ENCODE measurements at places on chromosomes 1 and 21.

DNA sequence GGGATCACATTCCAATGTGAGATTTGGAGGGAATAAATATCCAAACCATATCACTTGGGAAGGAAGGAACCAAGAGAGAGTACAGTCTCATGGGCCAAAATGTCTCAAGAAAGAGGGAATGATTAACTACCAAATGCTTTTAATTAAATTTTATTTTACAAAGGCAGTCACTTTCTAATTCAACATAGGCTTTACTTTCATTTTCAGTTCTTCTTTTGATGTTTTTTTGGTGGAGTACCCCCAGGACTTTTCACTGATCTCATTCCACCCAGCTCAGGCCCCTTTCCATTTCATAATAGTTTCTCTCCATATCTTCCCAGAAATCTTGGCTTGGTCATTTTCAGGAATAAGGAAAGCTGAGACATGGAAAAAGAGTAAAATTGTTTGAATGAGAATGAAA is 5.1 kb upstream of the SLAMF7 start:
- DNase-seq = no peak

DNA sequence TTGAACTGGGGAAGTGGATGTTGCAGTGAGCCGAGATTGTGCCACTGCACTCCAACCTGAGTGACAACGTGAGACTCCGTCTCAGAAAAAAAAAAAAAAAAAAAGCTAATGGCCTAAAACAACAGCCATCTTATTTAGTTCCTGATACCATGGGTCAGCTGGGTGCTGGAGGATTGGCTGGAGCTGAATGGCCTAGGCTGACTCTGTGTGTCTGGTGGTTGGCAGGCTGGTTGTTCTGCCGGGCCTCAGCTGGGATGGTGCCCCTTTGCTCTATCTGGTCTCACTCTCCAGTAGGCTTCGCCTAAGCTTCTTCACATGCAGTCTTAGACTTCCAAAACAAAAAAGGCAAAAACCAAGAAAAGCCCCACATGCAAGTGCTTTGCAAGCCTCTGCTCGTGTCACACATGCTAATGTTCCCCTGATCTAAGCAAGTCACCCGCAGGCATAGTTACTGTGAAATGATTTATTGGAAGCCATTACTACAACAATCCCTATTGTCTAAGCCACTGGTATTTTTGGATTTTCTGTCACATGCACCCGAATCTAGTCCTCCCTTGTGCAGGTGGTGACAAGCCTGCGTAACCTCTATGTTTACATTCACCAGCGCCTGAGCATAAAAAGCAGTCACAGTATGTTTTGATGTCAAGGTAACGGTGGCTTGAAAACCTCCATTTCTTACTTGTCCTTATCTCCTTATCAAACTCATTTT is 39.6 kb upstream of the KANK4 start:
- no peak for DNase-seq

DNA sequence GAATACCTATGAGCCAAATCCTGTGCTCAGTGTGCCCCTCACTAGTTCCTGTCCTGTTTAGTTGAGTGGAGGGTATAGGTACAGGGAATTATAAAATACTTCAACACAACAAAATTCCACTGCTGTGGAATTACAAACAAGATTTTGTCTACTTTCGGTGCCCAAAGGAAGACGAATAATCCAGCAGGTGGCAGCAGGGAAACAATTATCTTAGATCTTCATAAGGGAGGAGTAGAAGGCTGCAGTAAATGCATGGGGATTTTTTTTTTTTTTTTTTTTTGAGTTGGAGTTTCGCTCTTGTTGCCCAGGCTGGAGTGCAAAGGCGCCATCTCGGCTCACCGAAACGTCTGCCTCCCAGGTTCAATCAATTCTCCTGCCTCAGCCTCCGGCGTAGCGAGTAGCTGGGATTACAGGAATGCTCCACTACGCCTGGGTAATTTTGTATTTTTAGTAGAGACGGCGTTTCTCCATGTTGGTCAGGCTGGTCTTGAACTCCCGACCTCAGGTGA is 2.0 kb upstream of the PIP5K1A start:
- DNase-seq = peak; percentile 75

DNA sequence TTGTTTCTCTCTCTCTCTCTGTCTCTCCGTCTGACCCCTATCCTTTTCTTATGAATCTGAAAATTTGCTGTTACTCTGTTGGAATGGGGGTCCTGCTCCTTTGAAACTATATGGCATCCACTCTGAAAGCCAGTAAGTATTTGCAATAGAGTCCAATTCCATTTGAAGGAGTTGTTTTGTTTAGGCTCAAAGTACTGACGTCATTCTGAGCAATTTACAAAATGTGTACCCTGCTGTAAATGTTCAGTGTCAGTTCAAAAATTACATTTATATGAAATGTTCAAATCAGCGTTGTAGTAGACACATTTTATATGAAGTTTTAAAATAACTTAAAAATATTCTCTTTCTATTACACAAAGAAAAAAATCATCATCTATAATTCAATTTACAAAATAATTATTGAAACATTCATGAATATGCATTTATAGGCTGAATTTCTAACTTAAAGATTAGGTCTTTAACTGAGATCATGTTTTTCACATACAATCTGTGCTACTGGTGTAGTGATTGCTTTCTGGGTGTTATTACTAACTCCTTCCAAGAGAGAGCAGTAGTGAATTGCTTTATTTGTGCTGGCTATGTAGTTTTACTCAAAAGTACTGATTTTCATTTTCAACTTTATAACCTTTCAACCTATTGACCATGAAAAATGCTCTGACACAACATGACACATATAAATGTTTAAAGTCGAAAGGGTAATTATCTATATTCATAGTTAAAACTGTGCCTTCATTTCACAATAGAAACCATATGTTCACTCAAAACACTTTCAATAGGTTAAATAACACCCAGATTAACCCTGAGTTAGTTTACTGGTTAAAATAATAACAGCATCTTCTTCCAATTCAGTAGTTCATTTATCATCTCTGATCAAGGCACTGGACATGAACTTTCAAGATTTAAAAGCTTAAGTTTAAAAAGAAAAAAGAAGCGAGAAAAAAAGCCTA is 253.1 kb upstream of the ADGRL4 start:
- no peak for DNase-seq

- peak; percentile 49 for DNase-seq
Observed at GRCh38 chr1:159921251-159921650, 4.1 kb downstream of the TAGLN2 start.

DNA sequence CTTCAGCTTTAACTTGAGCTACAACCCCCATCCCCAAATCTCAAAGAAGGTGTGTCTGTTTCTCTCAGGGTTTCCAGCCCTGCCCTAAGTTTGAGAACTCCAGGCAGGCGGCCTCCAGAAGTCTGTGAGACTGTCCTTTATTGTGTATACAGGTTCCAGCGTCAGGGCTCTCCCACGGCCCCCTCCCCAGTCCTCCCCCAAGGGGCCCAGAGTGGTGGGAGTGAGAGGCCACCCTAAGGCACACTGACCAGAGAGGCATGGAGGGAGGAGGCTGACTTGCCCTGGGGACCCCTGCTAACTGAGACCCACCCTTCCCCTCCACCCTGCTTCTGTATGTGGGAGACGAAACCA is 4.0 kb downstream of the HSPB7 start:
- DNase-seq = no peak

DNA sequence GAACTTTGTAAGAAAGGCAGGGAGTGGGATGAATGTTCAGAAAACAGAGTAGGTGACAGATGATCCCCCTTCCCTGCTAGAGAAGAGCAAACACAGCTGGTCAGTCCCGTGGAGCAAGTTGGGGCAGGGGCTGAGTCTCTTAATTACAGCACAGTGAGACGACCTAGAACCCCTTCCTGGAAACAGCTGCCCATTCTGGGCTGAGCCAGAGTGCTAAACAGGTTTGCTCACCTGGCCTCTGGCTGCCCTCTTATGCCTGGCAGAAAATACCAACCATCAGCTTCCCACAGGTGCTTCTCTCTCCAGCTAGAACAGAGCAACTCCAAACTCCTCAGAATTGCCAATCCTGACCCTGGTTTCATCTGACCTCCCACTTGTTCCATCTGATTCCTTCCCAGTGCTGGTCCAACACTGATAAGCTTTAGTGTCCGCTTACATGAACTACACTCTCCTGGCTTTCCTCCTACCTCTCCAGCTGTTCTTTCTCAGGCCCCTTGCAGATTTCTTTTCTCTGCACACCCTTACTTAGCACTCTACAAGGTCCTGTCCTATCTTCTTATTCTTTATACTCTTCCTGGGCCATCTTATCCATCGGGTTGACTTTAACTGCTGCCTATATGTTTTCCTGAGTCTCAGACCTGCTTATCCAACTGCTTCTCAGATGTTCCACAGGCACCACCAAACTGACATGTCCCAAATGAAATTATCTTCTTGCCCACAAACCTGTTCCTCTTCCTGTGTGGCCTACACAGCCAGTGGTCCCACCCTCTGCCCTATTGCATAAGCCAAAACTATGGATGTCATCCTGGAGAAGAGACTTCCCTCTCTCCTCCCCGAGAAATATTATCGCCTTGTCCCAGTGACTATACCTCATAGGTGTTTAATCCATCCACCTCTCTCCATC is 22.6 kb upstream of the COL9A2 start:
- no peak for DNase-seq

- DNase-seq = no peak
Observed at GRCh38 chr1:30962609-30963508, 54.3 kb upstream of the SDC3 start.

DNA sequence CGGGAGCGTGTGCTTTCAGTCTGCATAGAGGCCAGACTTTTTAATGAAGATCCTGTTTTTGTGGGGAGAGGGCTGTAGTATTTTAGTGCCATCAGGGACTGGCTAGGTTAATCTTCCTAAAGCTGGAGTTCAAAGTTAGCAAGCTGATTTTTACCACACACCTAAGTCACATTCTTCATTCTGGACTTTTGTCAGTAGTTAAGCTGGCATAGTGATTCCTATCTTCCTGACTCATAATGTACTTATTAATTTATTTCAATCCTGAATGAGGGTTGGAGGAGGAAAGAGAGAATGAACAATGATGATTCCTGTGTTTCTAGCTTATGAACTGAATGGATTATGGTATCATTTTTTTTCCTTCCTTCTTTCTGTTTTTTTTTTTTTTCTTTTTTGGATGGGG is 24.9 kb upstream of the ZNF644 start:
- no peak for DNase-seq

GRCh38 chr1:36588972-36589371 is 106.3 kb upstream of the CSF3R start:
- no peak for DNase-seq

DNA sequence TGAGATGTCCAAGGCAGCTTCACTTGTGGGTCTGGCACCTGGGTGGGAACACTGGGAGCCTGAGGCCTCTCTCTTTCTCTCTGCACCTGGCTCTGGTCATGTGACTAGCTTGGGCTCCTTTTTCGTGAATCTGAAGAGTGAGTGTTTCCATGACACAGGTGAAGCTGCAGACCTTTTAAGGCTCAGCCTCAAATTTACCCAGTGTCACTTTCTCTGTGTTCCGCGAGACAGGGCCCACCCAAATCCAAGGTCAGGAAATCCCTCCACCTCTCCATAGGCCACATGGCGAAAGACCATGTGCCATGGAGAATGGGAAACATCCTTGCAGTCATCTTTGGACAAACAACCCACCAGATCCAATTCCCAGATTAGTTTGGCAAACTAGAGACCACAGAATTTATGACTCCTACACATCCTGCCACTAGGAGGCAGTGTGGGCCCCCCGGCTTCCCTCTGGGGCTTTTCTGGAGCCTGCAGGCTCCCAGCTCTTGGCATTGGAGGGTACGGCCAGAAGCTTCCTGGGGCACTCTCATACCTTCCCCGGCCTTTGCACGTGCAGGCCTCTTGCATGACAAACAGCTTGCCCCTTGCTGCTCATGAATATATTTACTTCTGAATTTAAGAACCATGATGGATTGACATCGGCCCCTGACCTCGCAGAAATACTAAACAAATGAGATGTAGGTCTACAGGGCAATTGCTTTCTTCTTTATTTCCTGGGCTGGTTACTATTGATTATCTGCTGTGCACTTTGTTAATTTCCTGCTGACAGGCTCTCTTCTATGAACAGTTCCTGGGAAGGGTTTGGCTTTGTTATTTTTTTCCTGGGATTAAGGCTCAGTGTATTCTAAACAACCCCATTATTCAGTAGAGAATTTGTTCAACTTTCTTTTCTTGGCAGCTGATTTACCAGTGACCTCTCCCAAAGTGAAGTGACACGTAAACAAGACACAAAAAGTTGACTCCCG is 180.7 kb downstream of the KAZN start:
- no peak for DNase-seq

- DNase-seq = peak; percentile 32
Observed at GRCh38 chr1:117719004-117719403, 113.2 kb downstream of the TENT5C start.

DNA sequence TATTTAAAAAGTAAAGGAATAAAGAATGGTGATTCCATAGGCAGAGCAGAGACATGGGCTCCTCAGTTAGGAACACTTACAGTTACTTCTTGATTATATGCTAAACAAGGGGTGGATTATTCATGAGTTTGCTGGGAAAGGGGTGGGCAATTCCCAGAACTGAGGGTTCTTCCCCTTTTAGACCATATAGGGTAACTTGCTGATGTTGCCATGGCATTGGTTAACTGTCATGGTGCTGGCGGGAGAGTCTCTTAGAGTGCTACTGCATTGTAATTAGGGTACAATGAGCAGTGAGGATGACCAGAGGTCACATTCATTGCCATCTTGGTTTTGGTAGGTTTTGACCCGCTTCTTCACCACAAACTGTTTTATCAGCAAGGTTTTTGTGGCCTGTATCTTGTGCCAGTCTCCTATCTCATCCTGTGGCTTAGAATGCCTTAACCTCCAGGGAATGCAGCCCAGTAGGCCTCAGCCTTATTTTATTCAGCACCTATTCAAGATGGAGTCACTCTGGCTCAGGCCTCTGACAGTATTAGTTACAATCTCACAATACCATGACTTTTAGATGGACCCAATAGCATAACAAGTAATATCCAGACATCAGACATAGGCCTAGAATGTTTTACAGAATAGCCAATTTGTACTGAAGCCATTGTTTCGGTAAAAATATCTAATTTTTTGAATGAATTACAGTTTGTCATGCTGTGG is 106.8 kb downstream of the ZBTB18 start:
- DNase-seq = no peak

DNA sequence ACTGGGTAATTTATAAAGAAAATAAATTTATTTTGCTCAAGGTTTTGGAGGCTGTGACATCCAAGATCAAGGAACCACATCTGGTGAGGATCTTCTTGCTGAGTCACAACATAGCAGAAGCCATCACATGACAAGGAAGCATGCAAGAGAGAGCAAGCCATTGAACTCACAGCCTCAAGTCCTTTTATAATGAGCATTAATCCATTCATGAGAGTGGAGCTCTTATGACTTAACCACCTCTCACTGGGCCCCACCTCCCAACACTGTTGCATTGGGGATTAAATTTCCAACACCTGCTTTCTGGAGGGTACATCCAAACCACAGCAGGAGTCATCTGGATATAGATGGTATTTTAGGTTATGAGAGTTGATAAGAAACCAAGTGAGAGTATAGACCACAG is 20.6 kb upstream of the EGLN1 start:
- DNase-seq = no peak

DNA sequence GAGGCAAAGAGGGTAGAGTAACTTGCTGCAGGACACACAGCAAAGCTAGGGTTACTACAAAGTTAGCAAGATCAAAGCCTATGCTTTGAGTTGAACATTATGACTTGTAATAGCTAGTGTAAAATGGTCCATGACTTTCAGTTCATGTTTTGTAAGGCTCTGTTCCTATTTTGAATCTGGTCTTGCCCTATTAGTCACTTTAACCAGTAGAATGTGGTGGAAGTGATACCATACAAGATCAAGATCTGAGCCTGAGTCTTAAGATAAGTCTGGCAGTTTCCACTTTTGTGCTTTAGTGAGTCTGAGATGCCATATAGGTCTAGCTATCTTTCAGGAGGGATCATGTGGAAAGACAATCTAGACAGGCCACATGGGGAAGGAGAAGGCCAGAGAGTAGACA is 282.1 kb upstream of the BRINP3 start:
- no peak for DNase-seq

- DNase-seq = no peak
Observed at GRCh38 chr1:32915766-32916706, 14.8 kb upstream of the TMEM54 start.
